ENCODE measurements at places on chromosomes 2 and 18.

- DNase-seq, result no peak
Observed at GRCh38 chr2:97745474-97746174, 32.2 kb downstream of the ZAP70 start.

- no peak for DNase-seq
Observed at GRCh38 chr2:36964496-36965058, 1.8 kb downstream of the STRN start.

- DNase-seq, result no peak
Observed at GRCh38 chr18:62369129-62369644, 44.1 kb downstream of the TNFRSF11A start.

DNA sequence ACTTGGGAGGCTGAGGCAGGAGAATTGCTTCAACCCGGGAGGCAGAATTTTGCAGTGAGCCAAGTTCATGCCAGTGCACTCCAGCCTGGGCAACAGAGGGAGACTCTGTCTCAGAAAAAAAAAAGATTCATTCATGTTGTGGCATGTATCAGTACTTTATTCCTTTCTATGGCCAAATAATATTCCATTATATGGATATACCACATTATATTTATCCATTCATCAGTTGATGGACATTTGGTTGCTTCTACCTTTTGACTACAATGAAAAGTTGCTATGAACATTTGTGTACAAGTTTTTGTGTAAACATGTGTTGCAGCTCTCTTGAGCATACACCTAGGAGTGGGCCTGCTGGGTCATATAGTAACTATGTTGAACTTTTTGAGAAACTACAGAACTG lies 9.2 kb upstream of the MAT2A start:
- DNase-seq, result no peak

DNA sequence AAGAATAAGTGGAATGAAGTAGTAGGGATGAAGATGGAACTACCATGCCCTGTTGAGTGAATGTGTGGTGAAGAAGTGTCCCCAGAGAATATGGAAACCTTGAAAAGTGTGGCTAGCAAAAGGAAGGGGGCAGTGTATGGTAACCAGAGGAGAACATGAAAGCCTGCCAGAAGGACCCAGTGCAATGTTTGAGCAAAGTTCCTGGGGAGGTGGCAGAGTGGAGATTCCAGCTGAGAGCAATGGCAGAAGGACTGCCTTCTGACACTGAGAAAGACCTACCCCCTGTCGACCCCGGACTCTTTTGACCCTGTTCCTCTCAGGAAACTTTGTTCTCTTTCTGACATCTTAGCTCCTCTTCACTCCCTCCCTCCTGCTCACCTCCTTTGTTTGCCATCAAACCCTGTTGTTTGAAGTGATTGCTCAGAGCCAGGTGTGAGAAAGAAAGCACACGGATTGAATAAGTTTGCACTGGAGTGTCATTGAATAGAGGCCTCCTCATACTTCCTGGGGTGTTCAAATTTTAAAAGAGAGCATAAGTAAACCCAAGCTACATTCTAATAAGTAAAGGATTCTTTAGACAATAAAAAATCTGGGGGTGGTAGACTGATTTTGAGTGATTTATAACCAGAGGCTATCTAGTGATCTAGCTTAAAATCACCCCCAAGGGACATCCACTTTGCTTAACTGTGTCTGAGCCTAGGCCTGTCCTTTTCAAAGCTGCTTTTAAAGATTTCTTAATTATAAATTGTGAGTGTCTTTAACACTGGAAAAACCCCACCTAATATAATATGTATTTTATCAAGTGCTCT lies 57.1 kb downstream of the TRIB2 start:
- no peak for DNase-seq

- no peak for DNase-seq
Observed at GRCh38 chr2:238855891-238856580, 8.2 kb downstream of the TWIST2 start.

- no peak for DNase-seq
Observed at GRCh38 chr2:110667071-110667470, 10.8 kb downstream of the BUB1 start.

DNA sequence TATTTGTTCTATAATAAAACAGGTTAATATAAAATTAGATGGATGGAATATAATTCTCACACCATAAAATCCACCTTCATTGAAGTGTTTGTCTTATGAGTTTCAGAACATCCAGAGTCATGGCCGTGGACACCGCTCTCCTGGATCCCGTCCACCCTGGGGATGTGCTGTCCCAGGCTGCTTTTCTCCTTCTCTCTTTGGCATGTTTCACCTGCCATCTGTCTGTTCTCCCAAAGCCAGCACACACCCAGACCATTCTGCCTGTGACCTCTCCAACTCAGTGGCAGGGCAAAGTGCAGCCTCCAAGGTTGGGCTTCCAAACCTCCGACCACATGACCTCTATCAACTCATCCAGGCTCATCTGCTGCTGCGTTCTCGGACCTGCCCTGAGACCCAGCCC lies 104.7 kb downstream of the MYT1L start:
- no peak for DNase-seq

DNA sequence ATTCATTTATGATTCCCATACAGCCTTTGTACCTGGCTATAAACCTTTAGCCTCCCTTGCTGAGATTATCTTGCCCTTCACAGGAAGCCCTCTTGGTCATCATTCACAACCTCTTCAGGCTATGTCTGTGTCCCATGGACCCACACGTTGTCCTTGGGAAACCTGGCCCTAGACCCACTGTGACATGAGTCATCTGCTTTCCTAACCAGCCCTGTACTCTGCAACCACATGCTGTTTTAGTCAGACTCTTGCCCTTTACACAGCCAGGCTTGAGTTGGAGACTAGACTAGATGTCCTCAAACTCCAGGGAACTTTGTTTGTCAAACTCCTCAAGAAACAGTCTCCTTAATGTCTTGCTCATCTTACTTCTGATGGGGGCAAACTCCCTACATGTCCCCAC lies 229.3 kb upstream of the ZSWIM2 start:
- DNase-seq, result no peak

DNA sequence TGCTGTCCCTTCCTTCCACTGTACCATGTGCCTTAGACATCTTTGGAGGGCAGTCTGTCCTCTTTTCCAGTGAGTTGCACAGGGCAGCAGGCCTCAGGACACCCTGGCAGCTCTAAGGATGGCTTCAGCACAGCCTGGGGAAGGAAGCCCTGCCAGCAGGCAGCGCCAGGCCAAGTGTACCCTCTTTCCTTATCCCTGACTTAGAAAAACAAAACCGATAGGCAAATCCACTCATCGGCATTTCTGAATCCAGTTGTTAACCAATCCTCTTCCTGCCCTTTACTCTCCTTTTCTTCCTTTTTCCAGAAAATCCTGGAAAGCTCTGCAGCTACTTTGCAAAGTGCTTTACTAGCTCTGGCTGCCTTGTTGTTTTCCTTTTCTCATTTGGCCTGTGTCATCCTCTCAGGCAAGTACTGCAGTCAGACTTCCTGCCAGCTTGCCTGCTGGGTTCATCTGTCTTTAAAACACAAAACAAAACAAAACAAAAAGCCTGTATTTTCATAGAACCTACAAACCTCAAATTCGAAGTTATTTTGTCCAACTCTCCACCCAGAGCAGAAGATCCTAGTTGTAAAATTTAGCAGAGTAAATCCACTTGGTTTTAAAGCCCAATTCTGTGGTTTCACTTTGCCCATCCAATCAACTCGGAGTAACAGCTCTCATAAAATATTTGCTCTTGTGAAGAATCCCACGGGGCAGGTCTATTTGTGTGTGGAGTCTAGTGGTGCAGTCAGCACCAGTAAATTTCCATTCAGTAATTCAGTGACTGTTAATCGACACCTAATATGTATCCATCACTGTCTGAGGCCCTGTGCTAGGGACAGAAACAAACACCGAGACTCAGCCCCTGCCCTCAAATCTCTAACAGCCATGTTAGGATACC lies 45.2 kb downstream of the PCBP1 start:
- DNase-seq, result peak; percentile 60

GRCh38 chr2:39289609-39290008 lies 45.8 kb upstream of the CDKL4 start:
- DNase-seq, result no peak

- no peak for DNase-seq
Observed at GRCh38 chr2:167190053-167190452, 301.8 kb downstream of the XIRP2 start.

- no peak for DNase-seq
Observed at GRCh38 chr2:144350151-144350802, 169.6 kb downstream of the ZEB2 start.

- no peak for DNase-seq
Observed at GRCh38 chr2:110980339-110981062, 140.2 kb upstream of the BCL2L11 start.

- no peak for DNase-seq
Observed at GRCh38 chr2:101744832-101745231, 47.3 kb downstream of the MAP4K4 start.

- DNase-seq, result no peak
Observed at GRCh38 chr2:112340475-112341267, 65.3 kb downstream of the ZC3H6 start.

DNA sequence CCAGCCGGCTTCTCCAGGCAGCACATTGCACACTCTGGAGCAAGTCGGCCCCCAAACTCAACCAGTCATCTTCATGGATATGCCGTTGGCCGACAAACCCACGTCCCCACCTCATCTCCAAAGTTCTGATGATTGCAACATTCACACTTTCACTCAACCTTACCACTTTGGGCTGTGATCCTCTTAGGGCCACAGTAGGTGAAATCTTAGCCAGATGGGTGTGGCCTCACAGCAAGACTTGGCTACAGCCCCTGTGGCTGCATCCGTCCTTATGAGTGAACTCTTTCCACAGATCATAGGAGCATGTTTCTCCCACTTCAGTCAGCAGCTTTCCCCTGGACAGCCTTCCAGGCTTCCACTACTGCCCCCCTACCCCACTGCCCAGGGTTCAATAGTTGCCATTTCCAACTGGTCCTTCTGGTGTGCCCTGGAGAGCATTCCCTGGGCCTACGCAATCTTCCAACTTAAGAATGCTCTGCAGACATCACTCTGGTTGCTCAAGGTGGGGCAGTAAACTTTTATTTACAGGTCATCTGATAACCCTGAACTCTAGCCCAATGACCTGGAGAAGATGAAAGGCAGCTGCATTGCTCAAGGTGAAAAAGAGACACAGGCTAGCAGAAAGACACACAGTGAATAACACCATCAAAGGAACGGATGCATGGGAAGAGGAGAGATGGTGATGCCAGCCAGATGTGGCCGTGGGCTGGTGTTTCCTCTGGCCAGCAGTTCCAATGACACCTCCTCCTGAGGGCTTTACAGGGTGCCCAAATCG lies 34.5 kb downstream of the ARL4C start:
- no peak for DNase-seq

- DNase-seq, result no peak
Observed at GRCh38 chr2:98730053-98730706, 752 bp downstream of the MGAT4A start.

DNA sequence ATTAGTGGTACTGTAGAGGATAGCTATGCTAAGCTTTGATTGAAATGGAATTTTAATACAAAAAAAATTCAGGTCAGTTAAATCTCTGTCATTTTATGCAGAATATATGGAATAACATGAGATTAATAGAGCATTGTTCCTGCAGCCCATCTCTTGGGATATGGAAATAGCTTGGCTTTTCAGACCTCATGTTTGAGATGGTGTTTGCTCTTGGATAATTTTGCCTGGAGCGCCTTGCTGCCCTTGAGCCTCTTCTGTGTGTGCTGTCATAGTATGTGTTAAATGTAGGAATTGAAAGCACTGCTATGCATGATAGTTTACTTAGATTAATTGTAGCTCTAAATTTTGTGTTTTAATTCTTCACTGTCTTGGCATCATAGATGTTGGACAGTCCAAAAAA lies 27.7 kb downstream of the GALNT1 start:
- DNase-seq, result no peak

GRCh38 chr2:64652231-64653108 lies 1.2 kb downstream of the SERTAD2 start:
- DNase-seq, result peak; percentile 30

- no peak for DNase-seq
Observed at GRCh38 chr2:137938204-137938603, 26.1 kb upstream of the HNMT start.

DNA sequence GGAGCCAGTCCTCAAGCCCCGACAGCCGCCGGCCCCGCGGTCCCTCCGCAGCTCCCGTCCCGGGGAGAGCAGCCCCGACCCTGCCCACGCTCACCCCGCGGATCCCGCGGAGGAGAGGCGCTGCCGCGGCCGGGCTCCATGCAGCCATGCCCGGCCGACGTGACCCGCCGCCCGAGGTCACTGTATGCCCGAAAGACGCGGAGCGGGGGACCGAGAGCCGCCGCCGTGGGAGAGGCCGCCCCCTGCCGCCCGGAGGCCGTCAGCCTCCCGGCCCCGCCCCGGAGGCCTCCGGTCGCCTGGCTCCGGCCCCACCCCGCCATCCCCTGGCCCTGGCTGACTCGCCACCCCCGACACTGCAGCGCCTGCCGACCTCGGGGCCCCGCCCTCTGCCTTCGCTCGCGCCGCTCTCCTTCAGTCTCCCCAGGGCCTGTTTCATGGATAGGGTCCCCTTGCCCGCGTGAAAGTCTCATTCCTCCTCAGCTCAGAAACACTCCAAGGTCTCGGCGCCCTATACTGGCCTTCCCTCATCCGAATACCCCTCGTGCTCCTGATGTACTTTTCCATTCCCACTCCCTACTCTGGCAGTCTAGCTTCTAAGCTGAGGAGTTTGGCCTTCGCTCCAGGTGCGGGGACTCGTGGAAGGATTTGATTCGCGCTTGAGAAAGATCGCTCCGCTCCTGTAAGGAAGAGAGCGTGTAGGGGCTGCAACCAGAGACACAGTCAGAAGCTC lies at the start of gene BOLA3:
Gene BOLA3, minus strand, starts transcription at position 186 of the 730 bp plus-strand sequence. Its CDS starts 38 bp downstream, at position 148.
- peak; percentile 60 for DNase-seq

- no peak for DNase-seq
Observed at GRCh38 chr2:233455006-233455405, 100.7 kb downstream of the DGKD start.

DNA sequence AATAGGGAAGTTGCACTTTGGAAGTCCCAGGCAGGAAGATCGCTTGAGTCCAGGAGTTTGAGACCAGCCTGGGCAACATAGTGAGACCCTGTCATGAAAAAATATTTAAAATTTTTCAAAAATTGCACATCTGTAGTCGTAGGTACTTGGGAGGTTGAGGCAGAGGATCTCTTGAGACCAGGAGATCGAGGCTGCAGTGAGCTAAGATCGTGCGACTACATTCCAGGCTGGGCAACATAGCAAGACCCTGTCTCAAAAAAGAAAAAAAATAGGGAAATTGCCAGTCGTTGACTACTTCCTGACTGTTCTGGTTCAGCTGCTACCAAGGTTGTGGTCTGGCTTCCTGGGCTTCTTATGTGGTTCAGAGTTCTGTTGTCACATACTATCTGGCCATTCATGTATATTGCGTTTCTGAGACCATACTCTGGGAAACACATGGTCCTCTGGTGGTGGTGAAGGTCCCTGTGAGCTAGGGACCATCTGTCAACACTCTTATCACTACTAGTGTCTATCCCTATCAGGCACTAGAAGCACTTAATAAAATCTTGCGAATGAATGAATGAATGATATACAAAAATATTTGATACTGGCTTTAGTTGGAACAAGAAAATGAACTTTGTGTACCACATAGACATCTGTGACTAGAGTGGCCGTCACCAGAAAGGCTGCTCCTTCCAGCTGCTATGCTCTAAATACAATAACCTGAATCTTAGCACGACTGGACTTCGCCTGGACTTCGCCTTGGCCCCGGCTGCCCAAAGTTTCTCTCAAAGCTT lies 861 bp upstream of the KLHL23 start:
- DNase-seq, result no peak

- DNase-seq, result no peak
Observed at GRCh38 chr2:71526975-71527374, 73.6 kb downstream of the DYSF start.

GRCh38 chr2:113602869-113603466 lies 24.1 kb upstream of the RABL2A start:
- no peak for DNase-seq
